Pancreas (tissue), 10 donors: ENCODE measurements at places on chromosomes 11 and 22. TPM values are rescaled to one million over a fixed set of nuclear protein-coding genes. Genes with fewer than 3 reads are reported as not detected.

- H3K4me1 ChIP-seq, result peaks cover 19% of the 10 kb centered on the region
- H3K27ac ChIP-seq, result peak overlapping the region; percentile 82
- H3K27me3 ChIP-seq, result no peaks in the 10 kb centered on the region
- H3K36me3 ChIP-seq, result no peaks in the 10 kb centered on the region
Measured at GRCh38 chr22:19177164-19178064, 1.1 kb downstream of the SLC25A1 start.

DNA sequence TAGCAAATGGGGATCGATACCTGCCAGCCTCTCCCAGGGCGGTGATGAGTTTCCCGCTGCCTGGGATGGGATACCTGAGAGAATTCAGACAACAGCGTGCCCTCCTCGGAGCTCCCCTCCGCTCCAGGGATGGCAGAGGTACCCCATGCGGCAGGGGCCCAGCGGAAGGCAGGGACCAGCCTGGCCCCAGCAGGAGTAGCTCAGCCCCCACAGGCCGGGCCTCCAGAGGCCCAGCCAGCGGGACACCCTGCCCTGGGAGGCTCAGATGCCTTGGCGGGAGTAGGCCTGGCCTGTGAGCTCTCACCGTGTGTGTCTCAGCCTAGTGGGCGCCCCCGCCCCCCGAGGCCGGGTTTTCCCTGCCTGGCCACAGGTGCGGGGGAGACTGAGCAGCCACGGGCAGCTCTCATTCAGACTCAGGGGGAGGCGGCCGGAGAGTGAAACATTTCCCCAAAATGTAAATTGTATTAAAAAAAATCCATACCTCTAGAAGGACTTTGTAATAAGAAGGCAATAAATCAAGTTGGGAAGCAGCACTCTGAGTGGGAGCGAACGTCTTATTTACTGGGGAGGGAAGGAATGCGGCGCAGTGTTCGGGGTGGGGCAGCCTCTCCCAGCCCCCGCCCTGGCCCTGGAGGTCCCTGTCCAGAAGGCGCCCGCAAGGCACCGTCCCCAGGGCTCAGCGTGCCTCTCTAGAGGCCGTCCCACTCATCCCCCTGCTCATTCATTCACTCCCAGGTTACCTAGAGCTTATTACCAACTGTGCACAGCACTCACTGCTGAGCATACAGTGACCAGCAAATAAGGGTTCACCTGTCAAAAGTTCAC, 888.0 kb downstream of the BRD1 start:
- no peak overlapping the region for H3K4me3 ChIP-seq
- peak; percentile 30 for DNase-seq
- no peaks in the 10 kb centered on the region for H3K4me1 ChIP-seq
- no peaks in the 10 kb centered on the region for H3K36me3 ChIP-seq
- H3K27me3 ChIP-seq, result no peaks in the 10 kb centered on the region

DNA sequence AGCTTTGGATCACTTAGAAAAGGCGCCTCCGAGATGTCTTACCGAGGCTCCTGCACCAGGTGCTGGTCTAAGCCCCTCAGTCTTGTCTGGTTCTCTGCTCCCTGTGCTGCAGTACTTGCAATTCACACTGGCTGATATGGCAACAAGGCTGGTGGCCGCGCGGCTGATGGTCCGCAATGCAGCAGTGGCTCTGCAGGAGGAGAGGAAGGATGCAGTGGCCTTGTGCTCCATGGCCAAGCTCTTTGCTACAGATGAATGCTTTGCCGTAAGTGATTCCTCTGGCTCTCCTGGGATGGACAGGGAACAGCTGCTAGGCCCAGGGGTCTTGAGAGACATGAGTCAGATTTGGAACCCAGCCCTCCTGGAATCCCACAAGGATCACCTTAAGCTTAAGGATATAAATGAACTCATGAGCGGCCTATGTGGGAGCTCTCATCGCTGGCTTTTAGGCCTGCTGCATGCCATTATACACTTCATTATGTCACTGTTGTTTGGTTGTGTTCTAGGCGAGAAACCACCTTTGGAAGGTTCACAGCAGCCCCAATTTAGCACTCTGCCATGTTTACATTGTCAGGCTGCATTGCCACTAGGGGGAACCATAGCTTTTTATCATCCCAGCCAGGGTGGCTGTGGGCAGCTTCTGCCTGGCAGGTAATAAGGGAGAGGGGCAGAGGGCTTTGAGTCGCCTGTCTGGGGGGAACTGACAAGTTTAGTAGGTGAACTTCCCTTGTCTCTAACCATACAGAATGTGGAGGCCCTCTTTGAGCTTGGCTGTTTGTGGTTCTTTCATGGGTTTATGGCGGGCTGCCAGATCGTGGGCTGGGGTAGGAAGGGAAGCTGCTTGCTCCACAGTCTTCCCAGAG, 8.5 kb downstream of the ACAD8 start:
- DNase-seq, result no peak
- no peaks in the 10 kb centered on the region for H3K4me1 ChIP-seq
- no peaks in the 10 kb centered on the region for H3K27me3 ChIP-seq
- no peaks in the 10 kb centered on the region for H3K36me3 ChIP-seq
- H3K27ac ChIP-seq, result no peak overlapping the region

- no peaks in the 10 kb centered on the region for H3K27me3 ChIP-seq
- H3K4me1 ChIP-seq, result no peaks in the 10 kb centered on the region
- H3K27ac ChIP-seq, result no peak overlapping the region
Measured at GRCh38 chr11:123526027-123526805, 96.1 kb downstream of the GRAMD1B start.

GRCh38 chr11:19632499-19632834, 80.2 kb upstream of the NAV2 start:
- H3K36me3 ChIP-seq, result no peaks in the 10 kb centered on the region
- H3K27ac ChIP-seq, result no peak overlapping the region
- H3K27me3 ChIP-seq, result no peaks in the 10 kb centered on the region
- H3K4me1 ChIP-seq, result no peaks in the 10 kb centered on the region

DNA sequence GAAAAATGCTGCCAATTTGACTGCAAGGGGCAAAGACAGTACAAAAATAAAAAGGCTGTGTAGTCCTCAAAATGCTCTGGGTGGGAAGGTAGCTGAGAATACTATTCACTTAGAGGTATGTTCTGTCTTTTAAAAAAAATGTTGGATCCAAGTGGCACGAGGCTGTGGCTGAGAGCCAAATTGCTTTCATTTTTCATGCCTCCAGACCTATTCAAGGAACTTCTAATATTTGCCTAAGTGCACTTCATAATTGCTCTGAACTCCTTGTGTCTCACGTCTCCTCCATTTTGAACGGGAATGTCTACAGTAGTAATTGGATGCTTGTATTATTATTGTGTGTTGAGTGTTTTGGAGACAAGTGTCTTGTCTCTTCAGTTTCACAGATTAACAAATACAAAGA, 19.1 kb upstream of the SLC22A25 start:
- no peak for DNase-seq
- H3K36me3 ChIP-seq, result no peaks in the 10 kb centered on the region
- H3K4me1 ChIP-seq, result no peaks in the 10 kb centered on the region

DNA sequence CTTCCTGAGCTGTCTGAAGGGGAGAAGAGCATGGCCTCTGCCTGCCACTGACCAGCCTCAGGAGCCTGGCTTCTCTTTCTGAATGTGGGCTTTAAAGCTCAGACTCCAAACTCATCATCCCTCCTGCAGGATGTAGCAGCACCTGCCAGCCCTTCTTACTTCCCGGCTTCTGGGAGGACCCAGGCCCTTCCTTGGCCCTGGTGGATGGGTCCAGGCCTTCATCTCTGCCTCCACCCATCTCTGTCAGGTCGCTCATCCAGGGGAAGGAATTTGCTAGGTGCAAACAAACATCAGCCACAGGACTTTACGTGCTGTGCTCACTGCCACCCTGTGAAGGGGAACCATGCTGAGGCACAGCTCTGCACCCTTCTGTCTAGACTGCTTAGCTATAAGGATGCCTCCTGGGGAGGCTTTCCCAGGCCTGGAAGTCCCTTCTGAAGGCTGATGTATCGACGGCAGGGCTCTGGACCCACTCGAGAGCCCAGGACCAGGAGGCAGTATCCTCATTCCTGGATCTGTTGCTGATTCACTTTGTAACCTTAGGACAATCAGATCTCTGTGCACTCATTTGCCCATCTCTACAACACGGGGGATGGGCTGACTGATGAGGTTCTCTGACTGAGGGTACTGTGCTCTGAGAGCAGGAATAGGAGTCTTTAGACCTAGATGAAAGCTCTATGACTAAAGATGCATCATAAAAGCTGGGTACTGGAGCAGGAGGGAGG, 30.9 kb downstream of the USP35 start:
- H3K36me3 ChIP-seq, result no peaks in the 10 kb centered on the region
- H3K27ac ChIP-seq, result no peak overlapping the region
- DNase-seq, result no peak
- no peaks in the 10 kb centered on the region for H3K27me3 ChIP-seq
- no peak overlapping the region for H3K4me3 ChIP-seq
- no peaks in the 10 kb centered on the region for H3K4me1 ChIP-seq

DNA sequence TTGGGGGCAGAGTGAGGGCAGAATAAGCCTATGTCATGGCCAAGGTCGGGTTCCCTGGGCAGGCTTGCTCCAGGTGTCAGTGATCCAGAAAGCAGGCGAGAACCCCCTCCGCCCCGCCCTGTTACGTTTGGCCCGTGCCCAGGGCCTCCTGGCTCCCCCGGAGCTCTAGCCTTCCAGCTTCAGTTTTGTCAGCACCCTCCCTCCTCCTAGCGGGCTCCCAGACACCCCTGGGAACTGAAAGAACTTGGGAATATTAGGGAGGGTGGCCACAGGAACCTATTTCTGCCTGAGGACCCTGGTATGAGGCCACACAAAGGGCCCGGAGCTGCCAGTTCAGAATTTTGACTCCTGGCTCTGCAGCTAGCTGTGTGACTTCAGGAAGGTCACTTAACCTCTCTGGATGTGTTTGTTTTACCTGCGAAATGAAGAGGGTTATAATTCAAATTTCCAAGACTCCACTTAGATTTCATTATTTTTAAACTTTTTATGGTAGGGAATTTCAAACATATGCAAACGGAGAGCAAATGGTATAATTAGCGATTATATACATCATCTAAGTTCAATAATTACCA, 1.2 kb downstream of the TUBA8 start:
- no peak overlapping the region for H3K4me3 ChIP-seq
- no peak overlapping the region for H3K27ac ChIP-seq

- DNase-seq, result no peak
- no peak overlapping the region for H3K4me3 ChIP-seq
- no peaks in the 10 kb centered on the region for H3K4me1 ChIP-seq
- H3K36me3 ChIP-seq, result no peaks in the 10 kb centered on the region
Measured at GRCh38 chr11:72127923-72128322, 7.6 kb upstream of the FOLR3 start.

DNA sequence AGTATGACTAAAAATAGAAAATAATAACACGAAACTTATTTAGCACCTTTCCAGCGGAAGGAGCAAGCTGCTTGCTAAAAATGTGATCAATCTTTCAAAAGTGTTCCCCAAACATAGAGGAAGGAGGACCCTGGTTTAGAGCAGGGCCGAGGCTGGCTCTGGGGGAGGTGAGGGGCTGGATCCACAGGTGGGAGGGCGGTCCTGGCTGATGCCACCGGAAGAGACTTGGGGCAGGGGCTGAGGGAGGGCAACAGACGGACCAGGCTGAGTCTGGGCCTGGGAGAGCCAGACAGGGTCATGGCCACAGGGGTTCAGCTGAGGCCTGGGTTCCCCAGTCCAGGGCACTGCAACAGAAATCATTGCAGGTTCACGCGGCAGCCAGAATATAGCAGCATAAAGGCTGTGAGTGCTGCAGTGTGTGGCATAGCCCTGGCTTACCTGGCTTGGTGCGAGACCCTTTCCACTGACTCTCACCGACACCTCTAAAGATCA, 143.3 kb downstream of the CACNA1I start:
- H3K4me3 ChIP-seq, result no peak overlapping the region
- H3K27ac ChIP-seq, result no peak overlapping the region
- H3K4me1 ChIP-seq, result no peaks in the 10 kb centered on the region
- no peak for DNase-seq

The TBX1 gene
- total RNA-seq, result not detected

The USP2 gene
- total RNA-seq, result 4.4 TPM

The TXNRD2 gene
- total RNA-seq, result 14.0 TPM

The GRAP2 gene
- total RNA-seq, result 0.86 TPM

The PRRG4 gene
- total RNA-seq, result 2.1 TPM

The ART1 gene
- not detected for total RNA-seq
